ENCODE measurements at places on chromosomes 16 and 17. TPM values are rescaled to one million over a fixed set of nuclear protein-coding genes. Genes with fewer than 3 reads are reported as not detected.
A peak's percentile ranks its signal among the peaks of the same experiment; 100 is the strongest.

Gene TMEM11
- 26.1 TPM for total RNA-seq

Gene CHST4
- not detected for total RNA-seq

Gene TBC1D3E
- not detected for total RNA-seq

Gene ZNF213
- total RNA-seq: 2.0 TPM

Gene KRT31
- not detected for total RNA-seq

Gene INCA1
- not detected for total RNA-seq

Gene CCDC43
- 32.9 TPM for total RNA-seq

GRCh38 chr17:65902831-65903522, 289.0 kb downstream of the CEP112 start:
- DNase-seq: no peak

- DNase-seq: no peak
Measured at GRCh38 chr17:81020767-81021497, 14.0 kb upstream of the BAIAP2 start.

DNA sequence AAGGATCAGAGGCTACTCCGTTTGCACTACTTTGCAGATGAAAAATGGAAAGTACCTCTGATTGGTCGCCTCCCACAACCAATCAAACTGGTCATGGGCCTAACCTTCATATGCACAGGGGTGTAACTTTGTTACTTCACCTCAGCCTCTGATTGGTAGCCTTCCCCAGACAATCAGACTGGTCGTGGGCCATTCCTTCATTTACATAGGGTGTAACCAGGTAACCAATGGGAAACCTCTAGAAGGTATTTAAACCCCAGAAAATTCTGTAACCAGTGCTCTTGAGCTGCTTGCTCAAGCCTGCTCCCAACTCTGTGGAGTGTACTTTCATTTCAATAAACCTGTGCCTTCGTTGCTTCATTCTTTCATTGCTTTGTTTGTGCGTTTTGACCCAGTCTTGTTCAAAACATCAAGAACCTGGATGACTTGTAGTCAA, 39.2 kb upstream of the USP22 start:
- DNase-seq: no peak

- no peak for DNase-seq
Measured at GRCh38 chr17:78409191-78409928, 30.9 kb downstream of the PGS1 start.

DNA sequence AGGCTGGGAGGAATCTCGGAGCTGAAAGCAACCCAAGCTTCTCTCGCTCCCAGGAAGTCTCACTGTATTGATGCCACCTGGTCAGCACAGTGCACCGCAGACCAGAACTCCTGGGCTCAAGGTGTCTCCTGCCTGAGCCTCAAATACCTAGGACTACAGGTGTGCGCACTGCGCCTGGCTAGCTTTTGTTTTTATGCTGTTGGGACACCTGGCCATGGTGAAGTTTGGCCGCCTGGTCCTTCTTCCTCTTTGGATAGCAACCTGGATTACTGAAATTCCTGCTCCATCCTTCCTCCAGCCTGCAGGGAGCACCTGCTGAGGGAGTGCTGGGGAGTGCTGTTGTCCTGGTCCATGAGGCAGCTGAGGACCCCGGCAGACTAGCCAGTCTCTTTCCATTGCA, 56.6 kb downstream of the COTL1 start:
- DNase-seq: no peak

DNA sequence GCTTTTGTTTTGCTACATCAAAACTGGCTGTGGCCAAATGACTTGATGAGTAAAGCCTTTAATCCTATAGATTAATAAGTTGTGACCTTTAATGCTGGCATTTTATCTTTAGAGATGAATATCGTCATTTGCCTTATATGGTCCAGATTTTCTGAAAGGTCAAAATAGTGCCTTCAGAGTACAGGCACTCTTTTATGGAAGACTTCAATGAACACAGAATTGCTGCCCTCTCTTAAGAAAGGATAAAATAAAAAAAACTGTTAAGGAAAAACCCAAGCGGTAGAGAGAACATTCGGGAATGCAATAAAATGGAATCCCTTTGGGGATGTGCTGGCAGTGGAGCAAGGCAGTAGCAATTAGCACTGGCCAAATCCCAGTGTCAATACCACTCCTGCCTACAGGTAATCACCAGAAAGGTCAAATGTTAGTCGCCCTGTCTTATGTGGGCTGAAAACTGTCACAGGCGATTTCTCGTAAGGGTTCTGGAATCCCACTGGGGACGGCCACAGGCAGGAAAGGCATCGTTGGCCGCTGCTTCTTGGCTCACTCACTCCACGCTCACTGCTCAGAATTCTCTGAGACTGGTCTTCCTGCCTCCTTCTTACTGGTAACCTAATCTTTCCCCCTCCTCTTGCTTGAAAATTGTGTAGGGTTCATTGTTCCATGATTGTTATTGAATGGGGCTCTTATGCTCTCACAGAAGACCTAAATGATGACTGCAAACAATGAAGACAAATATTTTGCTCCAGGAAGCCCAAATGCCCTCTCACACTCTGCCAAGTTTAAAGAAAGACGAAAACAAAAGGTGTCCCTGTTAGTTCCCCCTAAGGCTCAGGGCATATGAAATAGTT, 45.4 kb upstream of the HSBP1 start:
- no peak for DNase-seq

DNA sequence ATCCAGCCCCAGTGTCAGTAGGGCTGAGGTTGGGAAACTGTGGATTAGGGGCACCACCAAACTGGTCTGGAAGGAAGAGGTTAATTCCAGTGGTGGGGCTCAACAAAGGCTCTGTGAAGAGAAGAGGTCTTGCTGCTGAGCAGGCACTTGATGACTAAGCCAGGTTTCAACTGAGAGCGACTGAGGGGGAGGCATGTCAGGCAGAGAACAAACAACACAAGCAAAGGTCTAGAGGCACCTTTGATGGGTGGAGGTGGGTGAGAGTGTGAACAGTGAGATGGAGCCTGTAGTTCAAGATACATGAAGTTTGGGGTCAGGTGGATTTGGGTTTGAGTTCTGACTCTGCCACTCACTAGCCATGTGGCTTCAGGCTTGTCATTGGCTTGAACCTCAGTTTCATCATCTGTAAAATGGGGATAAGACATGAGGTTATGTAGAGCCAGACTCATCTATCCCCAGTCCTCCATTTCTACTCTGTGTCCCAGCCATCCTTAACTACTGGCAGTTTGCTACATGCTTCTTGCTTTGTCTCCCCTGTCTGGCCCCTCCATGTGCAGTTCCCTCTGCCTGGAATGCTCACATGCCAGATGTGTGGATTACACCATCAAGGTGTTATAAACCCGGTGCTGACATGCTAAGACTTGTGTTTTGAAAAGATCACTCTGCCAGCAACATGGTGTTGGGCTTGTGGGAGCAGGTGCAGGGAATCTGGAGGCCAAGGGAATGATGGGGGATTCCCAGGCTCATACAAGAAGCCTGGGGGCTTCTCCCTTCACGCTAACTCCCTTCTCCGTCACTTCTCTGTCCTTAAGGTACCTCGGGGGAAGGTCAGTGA, 3.0 kb upstream of the RMI2 start:
- no peak for DNase-seq

GRCh38 chr17:64728041-64728695, 66.1 kb upstream of the SMURF2 start:
- DNase-seq: no peak

GRCh38 chr17:77003699-77004098, 135.5 kb downstream of the MGAT5B start:
- no peak for DNase-seq

DNA sequence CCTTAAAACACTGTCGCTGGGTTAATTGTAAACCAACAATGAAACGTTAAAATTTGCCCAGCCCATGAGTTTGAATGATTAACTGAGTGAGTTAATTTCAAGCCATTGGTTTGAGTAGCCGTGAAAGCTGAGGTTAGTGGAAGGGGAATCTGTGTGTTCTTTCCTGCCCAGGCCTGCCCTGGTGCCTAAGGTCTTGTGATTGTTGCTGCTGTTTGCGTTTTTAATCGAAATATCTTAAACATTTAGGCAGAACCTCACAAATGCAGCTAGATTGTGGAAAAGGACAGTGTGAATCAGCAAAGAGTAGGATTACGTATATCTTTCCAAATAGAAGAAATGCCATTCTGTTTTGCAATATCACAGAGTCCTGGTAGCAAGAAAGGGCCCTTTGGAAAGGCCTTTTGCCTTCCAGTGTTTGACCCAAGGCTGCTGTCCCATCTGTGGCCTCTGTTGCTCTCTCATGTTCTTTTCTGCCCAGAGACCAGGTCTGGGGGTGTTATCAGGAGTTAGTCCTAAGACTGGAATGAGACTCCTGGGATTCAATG, 113.8 kb downstream of the MSI2 start:
- peak; percentile 28 for DNase-seq

- no peak for DNase-seq
Measured at GRCh38 chr17:76940295-76940694, 72.1 kb downstream of the MGAT5B start.

- no peak for DNase-seq
Measured at GRCh38 chr17:81339534-81340296, 44.6 kb upstream of the SLC38A10 start.

GRCh38 chr17:82898976-82899514, 59.2 kb upstream of the ZNF750 start:
- DNase-seq: no peak

- no peak for DNase-seq
Measured at GRCh38 chr16:67216612-67217490, 10.1 kb upstream of the TMEM208 start.

DNA sequence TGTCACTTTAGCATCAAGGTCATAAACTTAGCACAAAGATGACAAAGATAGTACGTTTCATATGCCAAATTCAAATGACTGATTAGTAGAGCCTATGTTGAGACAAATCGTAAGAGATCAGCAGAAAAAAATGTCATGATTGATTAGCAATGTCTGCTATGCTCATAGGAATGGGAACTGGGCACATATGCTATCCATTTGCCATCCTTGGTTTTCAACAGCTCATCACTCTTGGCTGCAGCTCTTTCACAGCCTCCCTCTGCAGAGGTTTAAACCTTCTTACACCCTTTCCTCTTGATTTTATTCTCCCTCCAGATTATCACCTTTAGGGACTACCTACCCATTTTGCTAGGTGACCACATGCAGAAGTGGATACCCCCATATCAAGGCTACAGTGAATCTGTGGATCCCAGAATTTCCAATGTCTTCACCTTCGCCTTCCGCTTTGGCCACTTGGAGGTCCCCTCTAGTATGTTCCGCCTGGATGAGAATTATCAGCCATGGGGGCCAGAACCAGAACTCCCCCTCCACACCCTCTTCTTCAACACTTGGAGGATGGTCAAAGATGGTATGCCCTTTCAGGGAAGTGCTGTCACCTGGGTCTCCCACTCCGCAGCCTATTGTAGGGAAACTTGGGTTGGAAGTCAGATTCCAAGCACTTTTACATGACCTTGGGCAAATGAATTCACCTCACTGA, 16.2 kb downstream of the MPO start:
- no peak for DNase-seq

DNA sequence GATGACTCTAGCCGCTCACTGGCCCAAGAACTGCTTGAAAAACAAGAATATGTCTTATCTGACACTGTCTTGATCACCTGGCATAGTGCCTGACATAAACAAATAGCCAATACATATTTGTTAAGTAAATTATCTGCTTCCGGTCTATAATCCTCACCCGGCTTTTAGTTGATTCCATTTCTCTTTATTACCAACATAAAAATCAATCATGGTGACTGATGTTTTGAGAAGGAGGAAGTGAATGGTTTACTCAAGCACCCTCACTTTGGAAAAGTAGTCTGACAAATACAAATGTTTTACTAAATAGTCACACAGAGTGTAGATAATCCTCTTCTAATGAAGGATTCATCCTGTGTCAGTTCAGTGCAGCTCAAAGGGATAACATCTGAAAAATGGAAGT, 47.0 kb downstream of the SKAP1 start:
- DNase-seq: no peak

DNA sequence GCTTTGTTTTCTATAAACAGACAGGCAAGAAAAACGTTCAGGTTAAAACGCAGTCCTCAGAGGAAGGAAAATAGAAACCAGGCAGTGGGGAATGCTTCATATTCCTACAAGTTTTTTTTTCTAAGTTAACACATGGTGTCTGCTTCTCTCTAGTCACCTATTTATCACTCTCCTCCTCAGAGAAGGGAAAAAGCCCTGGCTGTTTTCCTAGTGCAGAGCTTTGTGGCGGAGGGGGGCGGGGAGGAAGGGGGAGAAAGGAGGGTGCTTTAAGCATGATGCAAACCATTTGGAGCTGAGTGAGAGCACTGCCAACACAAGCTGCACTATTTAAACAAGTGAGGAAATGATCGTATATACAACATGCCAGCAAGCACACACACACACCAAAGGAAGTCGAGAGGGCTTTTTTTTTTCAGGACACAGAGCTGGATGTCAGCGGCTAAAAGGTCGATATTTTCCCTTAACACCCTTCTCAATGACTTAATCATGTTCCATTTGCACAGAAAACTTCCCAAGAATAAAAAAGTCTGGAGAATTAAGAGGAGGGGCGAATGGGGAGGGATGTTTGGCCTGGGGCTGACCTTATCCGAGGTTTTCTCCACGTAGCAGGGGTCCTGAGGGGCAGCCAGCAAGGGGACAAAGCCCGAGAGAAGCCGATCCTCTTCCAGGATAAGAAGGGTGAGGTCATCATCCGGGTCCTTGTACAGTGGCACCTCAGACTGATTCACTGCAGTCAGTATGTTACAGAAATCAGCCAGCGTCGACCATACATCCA, 117.4 kb downstream of the HIC1 start:
- peak; percentile 93 for DNase-seq

GRCh38 chr17:47192554-47192953, 3.5 kb upstream of the CDC27 start:
- peak; percentile 75 for DNase-seq

- DNase-seq: no peak
Measured at GRCh38 chr17:78032166-78032565, 73.7 kb downstream of the TNRC6C start.

All from RPMI7951 (cell line).